ENCODE measurements at places on chromosomes 16 and 17. TPM values are rescaled to one million over a fixed set of nuclear protein-coding genes. Genes with fewer than 3 reads are reported as not detected.

Gene CMTM1
- not detected for total RNA-seq

Gene PRR35
- total RNA-seq, result not detected

Gene JMJD6
- 6.8 TPM for total RNA-seq

Gene TBC1D28
- total RNA-seq, result not detected

Gene ITGAL
- total RNA-seq, result 4.2 TPM

Gene GLP2R
- not detected for total RNA-seq
